ENCODE measurements at places on chromosomes 4 and X.
A peak's percentile ranks its signal among the peaks of the same experiment; 100 is the strongest.

- no peak for DNase-seq
Observed at GRCh38 chr4:42600578-42600977, 56.3 kb downstream of the ATP8A1 start.

- no peak for DNase-seq
Observed at GRCh38 chr4:48575964-48576363, 85.9 kb downstream of the ZAR1 start.

DNA sequence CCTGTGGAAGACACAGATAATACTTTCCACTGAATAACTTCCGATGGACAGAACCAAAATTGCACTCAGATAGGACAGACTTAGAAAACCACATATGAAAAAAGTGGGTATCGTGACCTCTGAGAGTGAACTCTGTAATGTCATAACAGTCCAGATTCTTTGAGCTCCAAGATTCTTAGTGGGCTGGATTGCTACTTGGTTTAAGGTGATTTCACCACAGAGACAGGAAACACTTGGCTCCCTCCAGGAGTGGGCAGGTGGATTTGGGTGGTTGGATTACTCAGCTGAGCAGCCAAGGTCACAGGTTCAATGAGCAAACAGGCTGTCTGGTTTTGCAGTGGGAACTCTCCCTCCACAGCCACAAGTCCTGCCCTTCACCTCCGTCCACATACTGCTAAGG, 126.0 kb downstream of the AFAP1 start:
- DNase-seq: no peak

GRCh38 chrX:151004085-151004484, 20.9 kb downstream of the HMGB3 start:
- DNase-seq: no peak

DNA sequence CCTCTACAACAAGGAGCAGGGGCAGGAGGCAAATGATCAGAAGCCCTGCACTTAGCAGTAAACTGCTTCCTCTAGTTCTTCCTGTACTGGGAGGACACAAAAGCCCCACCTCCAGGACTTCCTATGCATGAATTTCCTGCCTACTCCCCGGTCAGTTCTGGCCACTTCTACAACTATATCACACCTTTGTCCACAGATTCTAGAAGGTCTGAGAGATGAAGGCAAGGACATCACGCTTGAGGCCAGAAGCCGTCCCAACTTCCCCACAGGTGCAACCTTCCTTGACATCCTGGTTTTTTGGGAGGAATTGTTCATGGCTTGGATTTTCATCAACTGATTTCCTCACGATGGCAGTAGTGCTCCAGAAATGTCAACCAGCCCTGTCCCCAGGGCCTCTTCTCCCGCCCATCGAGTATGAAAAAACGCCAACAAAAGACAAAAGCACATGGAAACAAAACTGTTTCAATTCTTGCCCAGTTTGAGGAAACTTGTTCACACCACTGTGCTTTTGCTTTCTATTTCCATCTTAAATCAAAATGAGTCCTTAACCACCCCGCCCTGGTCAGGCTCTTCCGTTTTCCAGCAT, 206.5 kb upstream of the STK26 start:
- peak; percentile 89 for DNase-seq

Data from CD4-positive, alpha-beta memory T cell (primary cell).